ENCODE measurements at places on chromosomes 4 and X.
A peak's percentile ranks its signal among the peaks of the same experiment; 100 is the strongest.

- no peak overlapping the region for H3K4me3 ChIP-seq
- H3K4me1 ChIP-seq, result no peaks in the 10 kb centered on the region
- H3K27ac ChIP-seq, result no peak overlapping the region
- no peaks in the 10 kb centered on the region for H3K36me3 ChIP-seq
- no peak for DNase-seq
Measured at GRCh38 chr4:37795581-37796195, 30.8 kb upstream of the PGM2 start.

DNA sequence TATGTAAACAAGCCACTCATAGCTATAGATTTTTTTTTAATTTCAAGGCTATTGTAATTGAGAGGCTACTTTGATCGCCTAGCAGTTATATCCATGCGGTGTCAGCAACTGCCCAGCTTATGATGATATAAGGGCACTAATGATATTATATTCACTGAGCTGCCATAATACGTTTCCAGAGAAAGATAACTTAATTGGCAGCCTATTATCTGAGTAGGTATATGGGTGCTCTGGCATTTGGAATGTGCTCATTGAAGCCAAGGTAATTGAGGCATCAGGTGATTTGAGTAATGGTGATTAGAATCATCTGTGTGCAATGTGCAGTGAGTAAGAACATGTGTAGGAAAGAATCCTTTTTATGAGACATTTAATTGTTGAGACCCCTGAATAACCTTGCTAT lies 490.0 kb downstream of the CENPC start:
- no peaks in the 10 kb centered on the region for H3K4me1 ChIP-seq
- no peak overlapping the region for H3K27ac ChIP-seq
- no peak for DNase-seq
- H3K36me3 ChIP-seq, result no peaks in the 10 kb centered on the region
- no peaks in the 10 kb centered on the region for H3K27me3 ChIP-seq
- no peak overlapping the region for H3K4me3 ChIP-seq

DNA sequence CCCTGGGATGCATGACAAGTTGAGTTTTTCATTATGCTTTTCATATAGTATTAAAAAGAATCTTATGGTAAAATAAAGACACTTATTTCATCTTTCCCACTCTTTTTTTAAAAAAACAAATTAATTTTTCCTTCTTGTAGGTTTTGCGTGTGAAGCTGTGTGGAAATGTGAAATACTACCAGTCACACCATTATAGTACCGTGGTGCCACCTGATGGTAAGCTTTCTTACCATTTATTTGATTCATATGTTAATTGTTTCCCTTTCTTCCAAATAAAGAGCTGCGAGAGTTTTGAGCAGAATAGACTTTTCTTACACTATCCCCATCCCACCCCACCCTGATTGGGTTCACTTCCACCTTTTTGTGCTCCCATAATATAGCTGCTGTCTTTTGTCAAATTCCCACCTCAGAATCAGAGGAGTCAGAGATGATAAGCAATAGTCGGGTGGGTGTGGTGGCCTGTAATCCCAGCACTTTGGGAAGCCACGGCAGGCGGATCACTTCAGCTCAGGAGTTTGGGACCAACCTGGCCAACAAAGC lies 44.3 kb downstream of the CASP6 start:
- no peak overlapping the region for H3K27ac ChIP-seq
- no peak overlapping the region for H3K4me3 ChIP-seq
- DNase-seq, result no peak
- no peaks in the 10 kb centered on the region for H3K27me3 ChIP-seq
- no peaks in the 10 kb centered on the region for H3K4me1 ChIP-seq
- no peaks in the 10 kb centered on the region for H3K36me3 ChIP-seq

- no peaks in the 10 kb centered on the region for H3K36me3 ChIP-seq
- no peak for DNase-seq
- no peak overlapping the region for H3K4me3 ChIP-seq
- no peak overlapping the region for H3K27ac ChIP-seq
Measured at GRCh38 chr4:107740381-107740780, 20.3 kb upstream of the PAPSS1 start.

DNA sequence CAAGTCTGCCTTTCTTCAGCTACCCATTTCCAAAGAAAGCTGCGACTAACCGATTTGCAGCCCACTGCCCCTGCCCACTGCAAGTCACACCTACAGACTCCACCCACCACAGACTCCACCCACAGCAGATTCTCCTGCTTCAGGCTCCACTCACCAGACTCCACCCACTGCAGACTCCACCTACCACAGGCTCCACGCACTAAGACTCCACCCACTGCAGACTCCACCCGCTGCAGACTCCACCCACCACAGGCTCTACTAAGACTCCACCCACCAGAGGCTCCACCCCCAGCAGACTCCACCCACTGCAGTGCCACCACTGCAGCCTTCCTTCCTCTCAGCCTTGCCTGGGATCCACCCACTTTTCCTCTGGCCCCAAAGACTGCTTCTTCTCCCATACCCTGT lies 41.3 kb downstream of the ABLIM2 start:
- H3K36me3 ChIP-seq, result no peaks in the 10 kb centered on the region
- H3K27ac ChIP-seq, result no peak overlapping the region
- DNase-seq, result no peak
- peaks cover 8% of the 10 kb centered on the region for H3K4me1 ChIP-seq
- no peak overlapping the region for H3K4me3 ChIP-seq

GRCh38 chr4:20362148-20362547 lies 110.4 kb downstream of the SLIT2 start:
- H3K4me3 ChIP-seq, result no peak overlapping the region
- no peak for DNase-seq
- H3K27ac ChIP-seq, result no peak overlapping the region
- H3K36me3 ChIP-seq, result no peaks in the 10 kb centered on the region
- no peaks in the 10 kb centered on the region for H3K27me3 ChIP-seq

- no peak for DNase-seq
- H3K4me3 ChIP-seq, result no peak overlapping the region
- H3K4me1 ChIP-seq, result no peaks in the 10 kb centered on the region
- H3K27me3 ChIP-seq, result no peaks in the 10 kb centered on the region
- no peak overlapping the region for H3K27ac ChIP-seq
- H3K36me3 ChIP-seq, result no peaks in the 10 kb centered on the region
Measured at GRCh38 chrX:15072880-15073279, 197.0 kb downstream of the ASB9 start.

- H3K27ac ChIP-seq, result no peak overlapping the region
- H3K36me3 ChIP-seq, result no peaks in the 10 kb centered on the region
- H3K27me3 ChIP-seq, result no peaks in the 10 kb centered on the region
- DNase-seq, result no peak
Measured at GRCh38 chr4:53098681-53099121, 236.6 kb downstream of the RASL11B start.

DNA sequence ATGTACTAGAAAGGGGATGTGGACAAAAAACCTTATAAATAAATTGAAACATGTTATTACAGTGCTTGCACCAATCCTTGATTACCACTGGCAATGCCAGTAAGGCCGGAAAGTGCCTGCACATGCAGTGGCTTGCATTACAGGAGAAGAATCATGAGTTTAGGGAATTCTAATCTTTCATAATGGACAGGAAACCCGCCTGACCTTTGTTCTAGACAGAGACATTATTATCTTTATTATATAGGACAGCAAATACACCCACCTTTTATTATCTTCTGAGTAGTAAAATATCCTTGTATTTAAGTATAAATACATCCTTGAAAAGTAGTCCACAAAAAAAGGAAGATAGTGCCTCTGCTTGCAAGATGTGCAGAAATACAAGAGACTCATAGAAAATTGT lies 379.9 kb upstream of the LCORL start:
- no peaks in the 10 kb centered on the region for H3K4me1 ChIP-seq
- no peaks in the 10 kb centered on the region for H3K27me3 ChIP-seq
- no peak overlapping the region for H3K4me3 ChIP-seq
- H3K36me3 ChIP-seq, result no peaks in the 10 kb centered on the region
- no peak overlapping the region for H3K27ac ChIP-seq

GRCh38 chr4:8523766-8524165 lies 56.4 kb upstream of the GPR78 start:
- H3K27ac ChIP-seq, result no peak overlapping the region
- no peaks in the 10 kb centered on the region for H3K27me3 ChIP-seq
- DNase-seq, result no peak
- no peak overlapping the region for H3K4me3 ChIP-seq

DNA sequence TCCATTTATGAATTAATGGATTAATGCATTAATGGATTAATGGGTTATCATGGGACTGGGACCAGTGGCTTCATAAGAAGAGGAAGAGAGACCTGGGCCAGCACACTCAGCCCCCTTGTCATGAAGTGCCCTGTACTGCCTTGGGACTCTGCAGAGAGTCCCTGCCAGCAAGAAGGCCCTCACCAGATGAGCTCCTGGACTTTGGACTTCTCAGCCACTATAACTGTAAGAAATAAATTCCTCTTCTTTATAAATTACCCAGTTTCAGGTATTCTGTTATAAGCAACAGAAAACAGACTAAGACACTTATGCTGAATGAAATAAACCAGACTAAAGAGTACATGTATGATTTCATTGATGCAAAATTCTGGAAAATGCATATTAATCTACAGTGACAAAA lies 119.4 kb upstream of the MSX1 start:
- DNase-seq, result no peak
- H3K4me3 ChIP-seq, result no peak overlapping the region
- H3K4me1 ChIP-seq, result peaks cover 11% of the 10 kb centered on the region
- no peaks in the 10 kb centered on the region for H3K36me3 ChIP-seq

GRCh38 chrX:101219116-101219863 lies at the start of gene DRP2:
Gene DRP2, plus strand, starts transcription at chrX:101219786. Its CDS starts 11,862 bp downstream, at chrX:101231648.
- H3K4me3 ChIP-seq, result no peak within 1 kb of the TSS
- DNase-seq, result no peak
- H3K27me3 ChIP-seq, result no peaks in the 10 kb centered on the region
- H3K36me3 ChIP-seq, result no peaks in the 10 kb centered on the region
- H3K27ac ChIP-seq, result no peak within 1 kb of the TSS

DNA sequence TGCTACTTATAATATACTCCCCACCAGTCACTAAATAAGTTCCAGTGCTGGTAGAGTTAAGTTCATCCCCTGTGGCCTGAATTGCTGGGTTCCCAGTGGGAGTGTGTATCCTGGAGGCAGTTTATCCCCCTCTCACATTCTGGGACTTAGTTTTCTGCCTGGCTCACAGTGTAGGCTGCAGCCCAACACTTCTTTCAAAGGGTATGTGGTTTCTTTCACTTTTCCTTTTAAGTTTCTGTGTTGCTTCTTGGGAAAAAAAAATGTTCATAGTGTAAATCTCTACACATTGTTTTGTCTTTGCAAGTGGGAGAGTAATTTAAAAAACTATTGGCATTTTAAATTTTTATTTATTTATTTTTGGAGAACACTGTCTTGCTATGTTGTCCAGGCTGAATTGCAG lies 204.0 kb downstream of the CHIC1 start:
- no peak overlapping the region for H3K4me3 ChIP-seq
- no peak for DNase-seq
- H3K4me1 ChIP-seq, result no peaks in the 10 kb centered on the region
- no peak overlapping the region for H3K27ac ChIP-seq
- no peaks in the 10 kb centered on the region for H3K27me3 ChIP-seq

DNA sequence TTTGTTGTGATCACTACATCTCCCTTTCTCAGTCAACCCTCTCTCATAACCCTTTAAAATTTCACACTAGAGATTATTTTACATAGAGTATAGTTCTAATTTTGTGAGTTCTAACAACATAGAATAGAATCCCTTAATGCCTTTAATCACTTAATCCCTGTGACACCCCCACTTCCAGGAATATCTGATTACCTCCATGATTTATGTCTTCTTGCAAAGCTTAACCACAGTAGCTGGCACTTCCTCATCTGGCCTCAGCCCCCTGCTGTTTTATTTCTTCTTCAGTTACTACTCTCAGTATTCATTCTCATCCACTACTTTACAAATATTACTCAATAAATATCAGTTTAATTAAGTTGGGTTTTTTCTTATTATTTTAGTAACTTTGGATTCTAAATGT lies 340.9 kb downstream of the CENPC start:
- H3K36me3 ChIP-seq, result no peaks in the 10 kb centered on the region
- H3K27me3 ChIP-seq, result no peaks in the 10 kb centered on the region
- DNase-seq, result no peak
- H3K4me1 ChIP-seq, result no peaks in the 10 kb centered on the region
- H3K4me3 ChIP-seq, result no peak overlapping the region

- no peak overlapping the region for H3K4me3 ChIP-seq
- H3K27ac ChIP-seq, result no peak overlapping the region
- no peaks in the 10 kb centered on the region for H3K27me3 ChIP-seq
- H3K36me3 ChIP-seq, result no peaks in the 10 kb centered on the region
- no peaks in the 10 kb centered on the region for H3K4me1 ChIP-seq
Measured at GRCh38 chr4:97215409-97215941, 927.8 kb downstream of the STPG2 start.

DNA sequence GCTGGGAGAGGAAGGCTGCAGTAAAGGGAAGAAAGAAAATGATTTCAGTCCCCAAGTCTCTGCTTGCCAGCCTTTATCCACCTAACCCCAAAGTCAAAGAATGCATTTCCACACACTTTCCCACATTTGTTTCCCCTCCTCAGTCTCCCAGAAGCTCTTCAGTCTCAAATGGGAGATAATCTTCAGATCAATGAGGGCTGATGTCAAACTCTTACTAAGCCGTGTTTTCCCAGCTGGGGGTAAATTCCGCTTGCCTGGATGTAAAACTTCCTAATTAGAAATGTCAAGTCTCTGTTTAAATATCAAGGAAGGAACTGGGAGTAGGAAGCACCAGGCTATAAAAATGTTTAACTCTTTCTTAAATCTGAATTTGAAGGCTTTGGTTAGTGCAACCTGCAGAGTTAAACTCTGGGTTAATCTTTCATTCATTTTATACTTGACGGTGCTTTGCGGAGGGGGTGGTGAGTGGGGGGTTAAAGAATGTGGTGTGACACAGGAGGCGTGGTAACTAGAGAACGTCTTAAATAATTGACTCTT lies 601.4 kb upstream of the ACTRT1 start:
- no peaks in the 10 kb centered on the region for H3K4me1 ChIP-seq
- H3K4me3 ChIP-seq, result no peak overlapping the region
- H3K27ac ChIP-seq, result no peak overlapping the region
- no peak for DNase-seq

GRCh38 chrX:148878371-148878770 lies 378.0 kb downstream of the AFF2 start:
- H3K27me3 ChIP-seq, result no peaks in the 10 kb centered on the region
- no peaks in the 10 kb centered on the region for H3K4me1 ChIP-seq

DNA sequence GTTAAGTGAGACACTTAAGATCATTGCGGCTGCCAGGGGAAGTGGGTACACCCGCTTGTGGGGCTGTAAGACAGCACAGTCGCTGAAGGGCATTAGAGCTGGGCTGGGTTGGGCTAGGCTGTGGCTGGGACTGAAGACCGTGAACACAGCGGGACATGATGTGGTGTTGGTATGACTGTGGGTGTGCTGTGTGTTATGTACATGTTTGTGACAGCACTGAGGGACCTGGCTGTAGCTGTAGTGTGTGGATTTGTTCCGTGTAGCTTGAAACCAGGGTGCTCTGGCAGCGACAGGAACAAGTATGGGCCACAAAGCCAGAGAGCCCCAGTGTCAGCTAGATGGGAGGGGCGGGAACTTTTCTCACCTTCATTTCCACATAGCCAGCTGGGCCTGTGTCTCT lies 82.1 kb downstream of the NHSL2 start:
- peak overlapping the region; percentile 53 for H3K27ac ChIP-seq
- H3K4me3 ChIP-seq, result no peak overlapping the region
- H3K4me1 ChIP-seq, result peaks cover 21% of the 10 kb centered on the region
- H3K27me3 ChIP-seq, result no peaks in the 10 kb centered on the region
- no peak for DNase-seq

GRCh38 chr4:47106561-47106960 lies 75.2 kb downstream of the GABRB1 start:
- H3K27me3 ChIP-seq, result no peaks in the 10 kb centered on the region
- no peaks in the 10 kb centered on the region for H3K4me1 ChIP-seq
- H3K27ac ChIP-seq, result no peak overlapping the region

GRCh38 chrX:111511477-111511876 lies at the start of gene SERTM2:
Gene SERTM2, plus strand, starts transcription at chrX:111511645. Its CDS starts 7,213 bp downstream, at chrX:111518858.
- no peak within 1 kb of the TSS for H3K27ac ChIP-seq
- no peaks in the 10 kb centered on the region for H3K4me1 ChIP-seq
- DNase-seq, result no peak
- H3K36me3 ChIP-seq, result no peaks in the 10 kb centered on the region
- no peak within 1 kb of the TSS for H3K4me3 ChIP-seq
- H3K27me3 ChIP-seq, result no peaks in the 10 kb centered on the region
